ENCODE measurements at places on chromosomes 5 and 9. TPM values are rescaled to one million over a fixed set of nuclear protein-coding genes. Genes with fewer than 3 reads are reported as not detected.
A peak's percentile ranks its signal among the peaks of the same experiment; 100 is the strongest.

DNA sequence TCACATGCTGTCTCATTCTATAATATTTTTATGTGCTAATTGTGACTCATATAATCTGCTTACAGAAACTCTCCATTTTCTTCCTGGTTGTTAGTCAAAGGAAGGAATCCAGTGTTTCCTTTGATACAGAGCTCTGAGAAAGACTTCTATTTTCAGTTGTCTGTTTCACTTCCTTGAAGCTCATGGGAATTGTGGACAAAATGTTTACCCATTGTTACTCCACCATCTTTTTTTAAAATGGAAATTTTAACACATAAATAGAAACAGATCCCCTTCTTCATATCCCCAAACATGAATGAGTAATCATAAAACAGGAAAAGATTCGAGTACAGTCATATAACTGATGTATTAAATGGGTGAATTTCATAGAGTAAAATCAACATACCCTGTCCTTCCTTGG, 42.0 kb upstream of the KCNN2 start:
- no peak for DNase-seq

- no peak for DNase-seq
Observed at GRCh38 chr5:96871027-96871399, 5.3 kb upstream of the ERAP2 start.

DNA sequence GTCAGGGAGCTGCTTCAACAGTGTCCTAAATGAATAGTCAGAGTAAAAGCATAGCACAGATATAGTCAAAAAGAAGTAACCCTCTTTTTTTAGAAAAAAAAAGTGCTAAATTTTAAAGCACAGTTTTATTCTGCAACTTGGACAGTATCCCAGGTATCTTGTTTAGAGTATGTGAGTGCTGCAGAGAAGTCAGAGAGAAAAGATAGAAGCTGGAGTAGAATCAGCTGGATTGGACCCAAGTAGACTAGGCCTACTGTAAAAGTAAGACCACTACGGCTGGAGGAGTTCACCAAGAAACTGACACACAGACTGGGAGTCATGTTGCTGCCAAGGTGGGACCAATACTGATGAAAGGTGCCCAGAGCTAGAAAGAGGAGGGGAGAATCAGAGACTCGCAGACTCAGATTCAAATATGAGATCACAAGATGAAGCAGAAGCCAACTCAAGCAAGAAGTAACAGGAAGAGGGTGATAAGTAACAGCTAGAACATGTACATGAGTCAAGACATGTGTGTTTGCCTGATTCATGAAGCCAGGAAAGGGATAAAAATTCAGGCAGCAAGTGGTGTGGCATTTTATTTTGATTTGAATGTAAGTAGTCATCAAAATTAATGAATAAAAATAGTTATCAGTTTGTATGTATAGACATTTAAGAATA, 25.6 kb upstream of the TUSC1 start:
- DNase-seq: no peak

GRCh38 chr9:97889941-97890887, 32.1 kb downstream of the TRMO start:
- peak; percentile 64 for DNase-seq

GRCh38 chr5:77311214-77311571, 100.7 kb downstream of the PDE8B start:
- no peak for DNase-seq

- DNase-seq: no peak
Observed at GRCh38 chr9:136171009-136171800, 33.7 kb downstream of the LHX3 start.

DNA sequence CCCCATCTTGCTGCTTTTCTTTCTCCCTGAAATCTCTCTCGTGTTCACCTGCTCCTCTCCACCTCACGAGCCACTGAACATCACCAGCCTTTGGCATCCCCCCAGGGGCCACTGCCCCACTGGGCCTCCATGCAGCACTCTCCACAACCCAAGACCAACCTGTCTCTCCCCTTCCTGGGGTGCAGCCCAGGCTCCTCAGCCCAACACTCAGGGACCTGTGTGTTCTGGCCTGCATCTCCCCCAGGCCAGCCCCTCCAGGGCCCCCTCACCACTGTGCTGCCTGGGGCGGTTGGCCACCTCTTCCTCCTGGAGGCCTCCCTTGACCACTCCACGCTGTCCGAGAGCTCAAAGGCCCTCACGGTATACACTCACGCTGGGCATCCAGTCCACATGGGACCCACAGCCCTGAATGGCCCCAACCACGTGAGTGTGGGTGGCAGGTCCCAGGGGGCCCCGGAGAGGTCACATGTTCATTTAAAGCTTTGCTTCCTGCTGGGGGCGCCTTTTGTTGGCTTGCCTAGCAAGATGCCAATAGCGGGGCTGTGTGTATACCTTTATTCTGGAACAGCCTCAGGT, 453 bp upstream of the DOK3 start:
- peak; percentile 25 for DNase-seq

Gene FCN2
- not detected for total RNA-seq

Gene LEAP2
- 1.1 TPM for total RNA-seq

All from SK-MEL-5 (cell line).